ENCODE measurements at places on chromosomes 2 and 18. TPM values are rescaled to one million over a fixed set of nuclear protein-coding genes. Genes with fewer than 3 reads are reported as not detected.

ZNG1B gene
- 37.8 TPM for total RNA-seq

DNA sequence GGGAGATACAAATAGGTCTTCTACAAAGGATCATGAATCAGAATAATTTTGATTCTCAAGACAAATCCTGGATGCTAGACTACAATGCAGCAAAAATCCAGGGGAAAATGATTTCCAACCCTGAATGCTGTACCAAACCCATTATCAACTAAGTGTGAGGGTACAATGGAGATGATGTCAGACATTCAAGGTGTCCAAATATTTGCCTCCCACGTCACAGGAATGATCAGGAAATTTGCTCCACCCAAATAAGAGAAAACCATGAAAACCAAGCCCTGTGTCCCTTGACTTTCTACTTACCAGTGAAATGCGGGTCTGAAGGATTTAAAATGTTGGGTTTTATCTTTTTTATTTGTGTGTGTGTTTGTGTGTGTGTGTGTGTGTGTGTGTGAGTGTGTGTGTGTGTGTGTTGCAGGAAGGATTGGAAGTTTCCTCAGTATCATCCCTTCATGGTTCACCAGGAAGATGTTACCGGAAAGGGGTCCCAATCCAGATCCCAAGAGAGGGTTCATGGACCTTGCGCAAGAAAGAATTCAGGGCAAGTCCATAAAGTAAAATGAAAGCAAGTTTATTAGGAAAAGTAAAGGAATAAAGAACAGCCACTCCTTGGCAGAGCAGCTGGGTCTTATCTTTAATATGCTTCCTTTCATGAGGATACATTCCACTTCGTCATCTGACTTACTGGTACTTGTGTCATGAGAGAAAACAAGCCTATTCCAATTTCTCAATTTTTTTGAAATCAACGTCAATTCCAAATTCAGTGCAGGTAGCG, 61.1 kb upstream of the ID2 start:
- DNase-seq, result no peak

- DNase-seq, result no peak
Observed at GRCh38 chr18:77063260-77063659, 69.3 kb downstream of the MBP start.

- no peak for DNase-seq
Observed at GRCh38 chr2:85957256-85957655, 68.5 kb upstream of the ST3GAL5 start.

- DNase-seq, result no peak
Observed at GRCh38 chr2:111905990-111906735, 7.8 kb downstream of the MERTK start.

All from GM23248 (cell line).